ENCODE measurements at places on chromosomes 12 and 14.

GRCh38 chr12:66962290-66962689 is 283.4 kb upstream of the GRIP1 start:
- DNase-seq = no peak

DNA sequence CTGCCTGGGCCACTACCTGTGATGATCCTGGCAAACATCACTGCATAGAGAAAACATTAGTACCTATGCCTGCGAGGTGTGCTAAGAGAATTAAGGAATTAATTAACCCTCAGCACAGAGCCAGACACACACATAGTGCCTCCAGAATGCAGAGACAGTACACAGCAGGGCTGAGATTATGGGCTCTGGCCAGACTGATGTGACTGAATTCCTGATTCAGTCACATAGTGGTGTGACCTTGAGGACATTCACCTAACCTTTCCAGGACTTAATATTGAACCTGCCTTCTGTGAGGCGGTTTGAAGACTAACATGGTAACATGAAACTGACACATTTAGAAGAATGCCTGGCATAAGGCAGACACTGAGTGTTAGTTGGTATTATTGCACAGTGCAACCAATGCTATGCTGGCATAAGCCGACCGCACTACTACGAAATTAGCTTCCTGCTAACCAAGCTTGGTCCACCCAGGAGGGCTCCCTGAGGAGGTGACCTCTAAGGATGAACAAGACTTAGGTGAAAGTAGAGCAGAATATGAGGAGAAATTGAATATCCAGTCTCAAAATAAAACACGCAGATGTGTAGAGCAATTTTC is 32.0 kb upstream of the SELPLG start:
- DNase-seq = no peak

DNA sequence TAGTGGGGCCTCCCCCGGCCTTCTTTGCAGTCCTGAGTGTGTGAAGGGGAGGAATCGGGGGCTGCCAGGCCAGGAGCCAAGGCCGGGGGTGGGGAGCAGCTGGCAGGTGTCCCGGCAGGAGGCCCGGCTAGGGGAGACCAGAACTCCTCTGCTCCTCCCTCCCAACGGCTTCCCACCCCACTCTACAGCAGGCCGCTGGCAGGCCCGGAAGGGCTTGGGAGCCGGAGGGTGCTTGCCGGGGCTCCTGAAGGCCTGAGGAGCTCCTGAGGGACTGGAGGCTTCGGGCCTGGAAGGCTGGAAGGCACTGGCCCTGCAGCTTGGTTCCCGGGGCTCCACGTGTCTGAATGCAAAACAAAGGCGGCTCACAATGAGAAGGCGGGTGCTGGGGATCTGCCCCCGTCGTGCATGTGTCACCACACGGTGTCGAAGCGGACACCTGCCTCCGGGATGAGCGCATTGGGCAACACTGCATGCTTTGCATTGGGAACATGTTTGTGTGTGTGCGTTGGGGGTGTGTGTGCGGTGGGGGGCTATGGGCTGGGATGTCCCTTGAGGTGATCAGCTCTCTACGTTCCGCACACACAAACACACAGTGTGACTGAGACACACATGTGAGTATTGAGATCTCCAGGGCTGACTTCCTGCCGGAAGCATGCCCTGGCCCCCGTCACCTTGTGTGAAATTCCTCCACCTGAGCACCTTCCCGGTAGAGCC is 30.9 kb upstream of the ANKRD9 start:
- DNase-seq = no peak

DNA sequence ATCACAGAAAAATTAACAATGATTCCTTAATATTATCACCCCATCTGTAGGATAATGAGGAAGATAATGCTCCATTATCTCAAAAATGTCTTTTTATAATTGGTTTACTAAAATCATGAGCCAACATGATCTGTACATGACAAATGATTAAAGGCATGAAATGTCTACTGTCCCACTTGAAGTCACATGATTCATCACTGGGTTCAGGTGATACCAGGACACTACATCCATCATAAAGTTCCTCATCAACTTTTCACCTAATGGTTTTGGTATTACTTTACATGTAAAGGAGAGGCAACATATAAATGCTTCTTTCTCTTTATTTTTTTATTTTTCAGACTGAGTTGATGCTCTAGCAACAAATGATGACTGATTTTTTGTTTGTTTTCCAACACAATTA is 313.3 kb downstream of the MED13L start:
- DNase-seq = no peak

DNA sequence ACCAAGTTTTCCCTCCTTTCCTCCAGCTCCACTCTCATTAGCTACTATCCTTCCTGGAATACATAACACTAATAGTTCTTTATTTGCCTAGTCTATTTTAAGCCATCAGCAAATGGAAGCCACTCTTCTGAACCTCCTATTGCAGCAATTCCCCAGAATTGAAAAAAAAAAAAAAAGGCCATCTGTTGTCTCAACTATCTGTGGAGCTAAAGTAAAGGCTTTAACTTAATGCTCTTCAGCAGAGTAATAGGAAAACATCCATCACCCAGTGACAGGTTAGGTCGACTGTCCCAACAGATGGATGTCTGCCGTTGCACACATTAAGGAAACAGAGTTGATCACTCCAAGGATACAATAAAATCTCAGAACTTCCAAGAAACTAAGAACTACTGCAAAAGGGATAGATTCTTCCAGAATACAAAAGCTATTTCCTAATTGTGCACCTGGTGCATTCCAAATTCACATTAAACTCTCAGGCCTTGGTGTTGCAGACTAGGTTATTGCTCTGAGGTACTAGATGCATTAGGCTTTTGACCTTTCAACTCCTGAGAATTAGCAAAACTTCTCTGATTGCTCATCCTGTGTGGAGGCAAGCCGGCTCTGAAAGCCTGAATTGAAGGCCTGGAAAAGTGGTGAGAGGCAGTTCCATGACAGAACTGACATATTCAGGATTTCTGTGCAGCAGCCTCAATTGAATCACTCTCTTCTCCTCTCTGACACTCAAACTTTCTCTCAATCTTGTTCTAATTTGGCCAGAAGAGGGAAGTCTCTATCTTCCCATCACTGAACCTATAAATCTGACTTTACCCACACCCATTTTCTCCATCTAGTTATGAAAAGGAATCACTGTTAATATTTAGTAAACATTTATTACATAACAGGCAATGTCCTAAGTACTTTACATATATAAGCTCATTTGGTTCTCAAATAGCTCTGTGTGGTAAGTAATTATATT is 238.4 kb upstream of the HMGA2 start:
- no peak for DNase-seq

- DNase-seq = no peak
These were observed 9.8 kb upstream of the ZNF385A start for GRCh38 chr12:54394281-54394719.

DNA sequence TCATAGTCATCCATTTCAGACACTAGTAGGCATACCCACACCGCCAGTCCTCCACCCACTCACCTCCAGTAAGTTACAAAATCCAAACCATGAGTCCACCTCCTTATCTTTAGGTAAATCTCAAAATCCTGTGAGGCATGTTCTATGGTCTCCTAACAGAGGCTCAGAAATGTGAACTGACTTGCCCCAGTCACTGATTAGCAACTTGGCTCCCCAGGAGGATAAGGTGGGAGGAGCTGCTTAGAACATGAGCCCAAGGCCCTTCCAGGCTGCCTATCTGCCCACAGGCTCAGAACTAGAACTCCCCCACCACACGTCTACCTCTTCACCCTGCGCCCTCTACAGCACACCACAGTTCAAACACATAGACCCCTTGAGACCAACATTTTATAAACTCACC is 19.9 kb downstream of the SETD3 start:
- DNase-seq = no peak

GRCh38 chr12:72010356-72010755 is 71.7 kb downstream of the TPH2 start:
- no peak for DNase-seq

DNA sequence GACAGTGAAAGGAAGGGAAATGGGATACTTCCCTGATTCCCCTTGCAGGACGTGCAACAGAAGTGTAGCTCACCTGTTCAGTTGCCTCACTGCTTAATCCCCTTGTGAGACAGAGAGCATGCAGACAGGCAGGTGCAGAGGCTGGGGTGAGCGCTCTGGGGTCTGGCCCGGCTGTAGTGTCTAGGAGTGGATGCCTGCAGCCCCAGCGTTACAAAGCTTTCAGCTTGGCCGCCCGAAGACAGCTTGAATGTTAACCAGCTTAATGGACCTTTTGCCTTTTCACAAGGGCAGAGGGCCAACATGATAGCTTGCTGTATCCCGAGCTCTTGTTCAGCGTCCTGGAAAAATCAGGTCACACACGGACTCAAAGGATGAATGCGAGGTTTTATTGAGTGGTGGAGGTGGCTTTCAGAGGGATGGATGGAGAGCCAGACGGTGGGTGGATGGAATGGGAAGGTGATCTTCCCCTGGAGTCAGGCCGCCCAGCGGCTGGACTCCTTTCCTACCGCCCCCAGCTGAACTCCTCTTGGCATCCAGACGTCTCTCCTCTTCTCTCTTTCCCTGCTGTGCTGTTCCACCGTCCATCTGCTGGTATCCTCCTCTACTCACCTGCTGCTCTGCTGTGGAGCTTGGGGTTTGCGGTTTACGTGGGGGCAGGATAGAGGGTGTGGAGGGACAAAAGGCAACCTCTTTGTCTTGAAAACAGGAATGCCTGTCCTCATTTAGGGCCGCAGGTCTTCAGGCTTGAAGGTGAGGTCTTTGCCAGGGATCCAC is 86.2 kb upstream of the RESF1 start:
- no peak for DNase-seq

DNA sequence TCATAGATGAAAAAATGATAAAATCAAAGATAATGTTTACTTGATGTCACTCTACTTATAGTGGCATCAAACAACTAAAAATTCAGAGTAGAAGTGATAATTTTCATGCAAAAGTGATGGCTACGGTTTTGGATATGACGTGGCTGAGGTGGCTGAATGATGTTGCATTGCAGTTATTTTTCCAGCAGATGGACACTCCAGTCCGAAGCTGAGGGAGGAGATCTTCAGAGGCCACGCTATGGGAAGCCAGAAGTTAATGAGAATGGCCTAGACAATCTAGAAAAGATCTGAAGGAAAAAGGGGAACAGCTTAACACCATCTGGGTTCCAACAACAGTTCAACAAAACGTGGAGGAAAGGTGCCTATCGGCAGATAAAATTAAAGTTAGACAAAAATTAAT is 279.8 kb downstream of the SOX5 start:
- no peak for DNase-seq

DNA sequence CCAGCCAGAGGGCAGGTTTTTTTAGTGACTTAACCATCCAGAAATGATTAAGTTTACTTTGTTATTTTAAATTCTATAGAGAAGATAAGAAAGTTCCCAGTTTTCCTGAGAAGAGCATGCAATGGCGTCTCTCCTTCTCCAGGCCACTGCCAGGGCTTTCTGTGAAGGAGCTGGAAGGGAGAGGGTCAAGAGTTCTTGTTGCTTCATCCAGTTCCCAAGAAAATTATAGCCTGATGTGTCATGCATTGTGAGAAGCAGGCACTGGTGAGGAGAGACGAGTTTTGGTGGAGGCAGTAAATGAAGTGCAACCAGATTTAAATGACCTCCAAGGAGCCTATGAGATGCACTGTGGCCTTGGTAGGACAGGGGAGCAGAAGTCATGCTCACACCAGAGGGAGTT is 14.2 kb downstream of the ELK3 start:
- DNase-seq = no peak

DNA sequence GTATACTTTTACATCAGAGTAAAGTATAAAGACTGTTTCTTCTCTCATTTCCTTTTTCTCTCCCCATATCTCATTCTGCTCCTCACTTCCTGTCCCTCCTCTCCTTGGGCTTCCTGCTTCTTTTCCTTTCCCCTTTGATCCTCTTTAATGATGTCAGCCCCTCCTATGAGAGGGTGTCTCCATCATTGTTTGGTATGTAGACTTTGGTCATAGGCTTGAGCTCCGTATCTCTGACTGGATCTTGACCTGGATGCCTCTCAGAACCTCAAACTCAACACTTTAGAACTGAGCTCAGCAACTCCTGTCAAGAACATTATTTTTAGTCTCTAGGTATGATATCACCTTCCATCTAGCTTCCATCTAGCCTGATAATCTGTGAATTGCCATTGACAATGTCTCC is 50.3 kb downstream of the AKAP6 start:
- DNase-seq = no peak

DNA sequence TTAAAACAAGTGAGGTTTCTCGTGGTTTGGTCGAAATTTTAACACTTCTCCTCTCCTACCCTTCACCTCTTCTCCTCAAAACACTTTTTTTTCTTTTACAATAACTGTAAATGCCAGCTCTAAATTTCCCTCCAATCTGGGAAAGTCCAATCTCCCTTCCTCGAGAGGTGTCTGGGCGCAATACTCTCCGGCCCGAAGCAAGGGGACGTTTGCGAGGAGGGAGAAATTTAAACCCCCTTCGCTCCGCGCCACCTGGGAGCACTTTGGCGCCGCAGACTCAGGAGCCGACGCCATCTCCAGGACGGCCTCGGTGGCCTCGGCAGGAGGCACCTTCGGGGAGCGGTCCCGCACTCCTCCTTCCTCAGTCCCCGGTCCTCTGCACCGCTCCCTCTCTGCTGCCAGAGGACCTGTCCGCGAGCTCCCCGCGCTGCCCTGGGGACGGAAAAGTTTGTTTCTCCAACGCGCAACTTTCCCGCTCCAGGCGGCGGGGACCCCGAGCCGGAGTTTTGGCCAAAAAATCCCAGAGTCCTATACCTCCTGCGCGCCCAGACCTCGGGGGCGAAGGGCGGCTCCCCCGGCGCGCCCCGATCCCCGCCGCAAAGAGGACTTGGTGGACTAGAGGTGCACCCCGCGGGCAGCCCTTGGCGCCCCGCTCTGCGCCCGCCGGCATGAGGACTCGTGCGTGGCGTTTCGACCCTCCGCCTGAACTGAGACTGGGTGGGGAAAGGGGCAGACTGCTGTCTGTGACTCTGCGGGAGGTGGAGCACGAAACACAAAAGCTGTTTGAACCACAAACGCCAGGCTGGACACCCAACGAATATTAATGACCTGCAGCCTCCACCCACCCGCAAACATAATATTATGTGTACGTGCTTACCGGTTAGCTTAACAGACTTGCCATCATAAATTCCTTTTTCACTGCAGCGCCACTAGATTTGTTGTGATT is 95.2 kb upstream of the HMGA2 start:
- DNase-seq = no peak

- DNase-seq = no peak
These were observed 388.1 kb downstream of the NOVA1 start for GRCh38 chr14:26209699-26210098.

DNA sequence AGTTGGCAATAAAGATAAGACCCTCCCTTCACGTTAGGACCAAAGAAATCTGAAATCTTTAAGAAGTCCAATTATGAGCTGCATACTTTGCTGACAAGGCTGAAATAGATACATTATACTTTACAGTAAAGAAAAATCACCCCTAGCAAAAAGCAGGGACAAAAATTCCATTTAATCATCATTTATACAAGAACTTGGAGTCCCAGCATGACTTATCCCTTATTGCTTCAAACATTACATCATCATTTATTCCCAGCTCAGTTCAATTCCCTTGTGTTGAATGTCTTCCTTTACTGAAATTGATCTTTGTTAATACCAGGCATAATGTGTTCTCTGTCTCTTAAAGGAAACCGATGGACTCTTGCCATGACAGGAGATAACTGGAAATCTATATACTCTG is 449.6 kb upstream of the CCDC196 start:
- no peak for DNase-seq

- DNase-seq = no peak
These were observed 57.8 kb upstream of the ARHGAP5 start for GRCh38 chr14:32019276-32019675.

- DNase-seq = no peak
These were observed 143.7 kb downstream of the ASCL4 start for GRCh38 chr12:107917912-107918800.

- no peak for DNase-seq
These were observed 1.8 kb upstream of the SP1 start for GRCh38 chr12:53378222-53378621.

GRCh38 chr14:24122416-24122815 is 7.7 kb upstream of the NRL start:
- DNase-seq = no peak
